ENCODE measurements at places on chromosomes 7 and 10. TPM values are rescaled to one million over a fixed set of nuclear protein-coding genes. Genes with fewer than 3 reads are reported as not detected.

Gene PEX1
- total RNA-seq: 16.8 TPM

DNA sequence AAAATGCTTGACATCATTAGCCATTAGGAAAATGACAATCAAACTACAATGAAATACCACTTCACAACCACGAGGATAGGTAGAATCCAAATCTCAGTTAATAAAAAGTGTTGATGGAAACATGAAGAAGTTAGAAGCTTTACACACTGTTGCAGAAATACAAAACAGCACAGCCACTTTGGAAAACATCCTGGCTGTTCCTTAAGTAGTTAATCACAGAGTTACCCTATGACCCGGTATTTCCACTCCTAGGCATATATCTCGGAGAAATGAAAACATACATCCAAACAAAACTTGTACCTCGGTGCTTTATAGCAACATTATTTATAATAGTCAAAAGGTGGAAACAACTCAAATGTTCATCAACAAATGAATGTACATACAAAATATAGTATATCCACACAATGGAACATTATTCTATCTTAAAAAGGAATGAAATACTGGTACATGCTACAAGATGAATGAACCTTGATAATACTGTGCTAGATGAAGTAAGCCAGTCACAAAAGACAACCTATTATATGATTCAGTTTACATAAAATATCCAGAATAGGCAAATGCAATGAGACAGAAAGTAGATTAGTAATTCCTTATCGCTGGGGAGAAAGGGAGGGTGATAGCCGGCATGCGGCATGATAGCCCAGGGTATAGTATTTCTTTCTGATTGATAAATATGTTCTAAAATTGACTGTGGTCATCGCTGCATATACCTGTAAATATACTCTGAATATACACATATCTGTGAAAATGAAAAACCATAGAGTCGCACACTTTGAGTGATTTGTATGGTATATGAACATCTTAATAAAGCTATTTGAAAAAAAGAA, 1.9 kb downstream of the VWDE start:
- H3K27ac ChIP-seq: no peak overlapping the region
- peaks cover 11% of the 10 kb centered on the region for H3K36me3 ChIP-seq
- DNase-seq: no peak

- no peaks in the 10 kb centered on the region for H3K36me3 ChIP-seq
- no peak overlapping the region for H3K27ac ChIP-seq
- DNase-seq: no peak
- H3K27me3 ChIP-seq: no peaks in the 10 kb centered on the region
- H3K4me1 ChIP-seq: no peaks in the 10 kb centered on the region
Measured at GRCh38 chr7:30184791-30185487, 50.2 kb downstream of the MTURN start.

DNA sequence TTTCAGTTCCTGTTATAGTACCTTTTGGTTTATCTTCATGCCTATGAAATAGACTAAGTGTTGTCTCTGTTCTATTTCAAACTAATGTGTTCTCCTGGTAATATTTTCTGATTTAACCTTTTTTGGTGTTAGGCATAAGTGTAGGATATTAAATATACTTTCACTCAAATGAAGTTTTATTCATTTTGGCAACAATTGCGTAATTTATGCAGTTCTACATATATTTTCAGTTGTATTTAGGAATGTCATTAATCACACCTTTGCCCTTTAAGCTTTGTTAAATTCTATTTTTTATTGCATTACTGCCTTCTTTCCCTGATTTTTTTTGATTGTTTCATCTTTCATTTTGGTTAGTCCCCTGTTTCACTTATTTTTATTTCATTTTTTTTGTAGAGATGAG, 47.3 kb downstream of the RSBN1L start:
- no peak overlapping the region for H3K4me3 ChIP-seq
- peaks cover 42% of the 10 kb centered on the region for H3K36me3 ChIP-seq
- no peak overlapping the region for H3K27ac ChIP-seq

GRCh38 chr7:107631588-107632491, 28.8 kb upstream of the SLC26A4 start:
- no peaks in the 10 kb centered on the region for H3K27me3 ChIP-seq
- no peak overlapping the region for H3K27ac ChIP-seq
- H3K36me3 ChIP-seq: peaks cover 10% of the 10 kb centered on the region
- H3K4me3 ChIP-seq: no peak overlapping the region
- DNase-seq: no peak

All from activated CD8-positive, alpha-beta T cell treated with anti-CD3 and anti-CD28 coated beads, Interleukin-2, amount 10 ng/mL, durations not matched to agents 7 days and 5 days (primary cell).